Esophagus (tissue), 2 donors: ENCODE measurements at places on chromosomes 12 and 14. TPM values are rescaled to one million over a fixed set of nuclear protein-coding genes. Genes with fewer than 3 reads are reported as not detected.

EIF4B gene
- 58.8 TPM for polyA plus RNA-seq

OLR1 gene
- polyA plus RNA-seq, result 0.14 TPM

KRT73 gene
- polyA plus RNA-seq, result not detected

CLEC14A gene
- polyA plus RNA-seq, result 10.0 TPM

PTPRQ gene
- polyA plus RNA-seq, result 0.20 TPM

LRP1-AS gene
- polyA plus RNA-seq, result not detected

CDCA3 gene
- 14.6 TPM for polyA plus RNA-seq

IGF1 gene
- 0.90 TPM for polyA plus RNA-seq

CLEC4E gene
- polyA plus RNA-seq, result 0.26 TPM

FAM181A gene
- polyA plus RNA-seq, result not detected

FGF23 gene
- not detected for polyA plus RNA-seq

COCH gene
- 0.06 TPM for polyA plus RNA-seq

SPX gene
- polyA plus RNA-seq, result 0.02 TPM

LTBR gene
- polyA plus RNA-seq, result 81.3 TPM

PTPRR gene
- polyA plus RNA-seq, result 0.06 TPM

HRK gene
- 0.20 TPM for polyA plus RNA-seq

AQP6 gene
- polyA plus RNA-seq, result 0.02 TPM

PTHLH gene
- 6.8 TPM for polyA plus RNA-seq

PLEKHD1 gene
- 0.05 TPM for polyA plus RNA-seq

LRRC9 gene
- under 0.01 TPM for polyA plus RNA-seq

ISCA2 gene
- polyA plus RNA-seq, result 10.9 TPM

MAP3K9 gene
- polyA plus RNA-seq, result 11.6 TPM

NELL2 gene
- 0.44 TPM for polyA plus RNA-seq

TMEM233 gene
- polyA plus RNA-seq, result 0.04 TPM

PROX2 gene
- not detected for polyA plus RNA-seq

SLCO1A2 gene
- not detected for polyA plus RNA-seq

RNASE7 gene
- 33.9 TPM for polyA plus RNA-seq

PMEL gene
- polyA plus RNA-seq, result 0.75 TPM

HPD gene
- 0.29 TPM for polyA plus RNA-seq

SMOC1 gene
- 0.04 TPM for polyA plus RNA-seq

C14orf93 gene
- 6.1 TPM for polyA plus RNA-seq

MYF6 gene
- not detected for polyA plus RNA-seq

OASL gene
- 0.90 TPM for polyA plus RNA-seq

CIT gene
- 4.1 TPM for polyA plus RNA-seq
